ENCODE measurements at places on chromosomes 13 and 19. TPM values are rescaled to one million over a fixed set of nuclear protein-coding genes. Genes with fewer than 3 reads are reported as not detected.

- DNase-seq: no peak
- H3K27me3 ChIP-seq: no peaks in the 10 kb centered on the region
- H3K36me3 ChIP-seq: no peaks in the 10 kb centered on the region
- H3K4me1 ChIP-seq: no peaks in the 10 kb centered on the region
Observed at GRCh38 chr13:33520468-33520839, 234.9 kb upstream of the STARD13 start.

DNA sequence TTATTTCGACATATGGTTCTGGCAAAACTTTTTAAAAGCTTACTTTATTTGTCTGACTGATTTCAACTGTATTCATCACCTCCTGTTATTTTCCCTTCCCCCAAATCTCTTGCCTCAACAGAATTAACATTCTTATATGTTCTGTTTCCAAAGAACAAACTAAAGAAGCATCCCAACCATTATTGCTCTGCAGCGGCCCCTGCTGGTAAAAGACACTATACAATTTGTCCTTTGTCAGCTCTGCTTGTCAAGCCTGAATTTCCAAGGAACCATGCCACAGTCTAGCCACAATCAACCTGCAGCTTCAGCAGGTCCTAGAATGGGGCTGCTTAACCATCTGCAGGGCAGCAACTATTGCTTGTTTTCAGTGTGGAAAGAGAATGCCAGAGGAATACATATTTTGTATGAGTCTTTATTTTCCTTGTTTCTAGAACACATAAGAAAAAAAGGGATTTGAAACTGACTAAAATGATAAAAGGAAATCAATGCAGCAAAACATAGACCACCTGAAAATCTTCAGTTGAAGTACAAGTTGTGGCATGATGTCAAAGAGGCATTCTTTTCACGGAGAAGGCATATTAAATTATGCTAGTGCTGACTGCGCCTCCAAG is 845.3 kb downstream of the DIAPH3 start:
- H3K4me1 ChIP-seq: no peaks in the 10 kb centered on the region
- DNase-seq: peak; percentile 18
- no peaks in the 10 kb centered on the region for H3K36me3 ChIP-seq
- no peak overlapping the region for H3K4me3 ChIP-seq

DNA sequence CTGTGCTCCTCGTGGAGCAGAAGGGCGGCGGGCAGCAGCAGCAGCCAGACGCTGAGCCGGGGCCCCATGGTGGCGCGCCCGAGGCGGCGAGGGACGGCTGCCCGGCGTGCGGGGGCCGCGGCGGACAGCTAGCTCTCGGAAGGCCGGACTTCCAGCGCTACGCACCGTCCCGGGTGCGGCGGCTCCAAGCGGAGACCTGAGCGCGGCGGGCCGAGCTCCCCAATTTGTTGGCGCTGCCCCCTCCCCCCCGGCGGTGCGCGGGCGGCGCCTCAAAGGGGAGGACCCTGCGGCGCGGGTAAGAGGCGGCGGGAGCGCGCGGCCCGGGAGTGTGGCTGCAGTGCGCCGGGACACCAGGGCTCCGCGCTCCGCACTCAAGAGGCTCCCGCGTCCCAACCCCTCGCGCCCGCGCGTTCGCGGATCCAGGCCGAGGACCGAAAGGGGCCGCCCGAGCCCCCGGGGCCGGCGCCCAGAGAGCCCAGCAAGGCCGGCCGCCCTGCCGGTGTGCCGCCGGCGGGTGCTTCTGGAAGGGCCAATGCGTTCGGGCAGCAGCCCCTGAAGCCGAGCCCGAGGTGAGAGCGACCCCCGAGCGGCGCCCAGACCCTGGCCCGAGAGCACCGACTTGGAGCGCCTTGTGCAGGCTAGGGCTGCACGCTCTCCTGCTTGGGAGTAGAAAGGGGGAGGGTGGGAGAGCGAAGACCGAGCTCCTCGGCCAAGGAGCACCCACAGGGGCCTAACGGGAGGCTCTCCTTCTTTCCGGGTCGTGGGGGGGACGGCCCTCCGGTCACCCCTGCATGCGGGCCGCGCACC is at the start of the genes COL4A1 and COL4A2:
TSS of gene COL4A1 (minus strand) at position 198 of the 807 bp plus-strand sequence. CDS start at position 68, 130 bp downstream.
TSS of gene COL4A2 (plus strand) at position 325 of the 807 bp plus-strand sequence. CDS start 620 bp downstream, outside the sequence.
- no peaks in the 10 kb centered on the region for H3K36me3 ChIP-seq
- H3K4me1 ChIP-seq: no peaks in the 10 kb centered on the region
- H3K4me3 ChIP-seq: peak within 1 kb of the TSS; percentile 37

DNA sequence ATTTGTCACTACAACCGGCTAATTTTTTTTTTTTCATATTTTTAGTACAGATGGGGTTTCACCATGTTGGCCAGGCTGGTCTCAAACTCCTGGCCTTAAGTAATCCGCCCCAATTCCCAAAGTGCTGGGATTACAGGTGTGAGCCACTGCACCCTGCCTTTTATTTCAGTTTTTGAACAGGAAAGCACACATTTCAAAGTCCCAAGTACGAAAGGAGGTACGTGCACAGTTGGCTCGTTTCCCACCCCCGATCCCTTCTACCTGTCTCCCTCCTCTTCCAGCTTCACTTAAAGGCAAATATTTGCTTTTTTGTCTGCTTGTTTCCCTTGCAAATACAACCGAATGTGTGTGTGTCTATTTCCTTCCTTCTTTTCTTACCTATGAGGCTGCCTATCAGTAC is 30.5 kb downstream of the ZIC5 start:
- H3K27ac ChIP-seq: no peak overlapping the region
- no peak for DNase-seq
- H3K27me3 ChIP-seq: no peaks in the 10 kb centered on the region
- no peaks in the 10 kb centered on the region for H3K4me1 ChIP-seq

DNA sequence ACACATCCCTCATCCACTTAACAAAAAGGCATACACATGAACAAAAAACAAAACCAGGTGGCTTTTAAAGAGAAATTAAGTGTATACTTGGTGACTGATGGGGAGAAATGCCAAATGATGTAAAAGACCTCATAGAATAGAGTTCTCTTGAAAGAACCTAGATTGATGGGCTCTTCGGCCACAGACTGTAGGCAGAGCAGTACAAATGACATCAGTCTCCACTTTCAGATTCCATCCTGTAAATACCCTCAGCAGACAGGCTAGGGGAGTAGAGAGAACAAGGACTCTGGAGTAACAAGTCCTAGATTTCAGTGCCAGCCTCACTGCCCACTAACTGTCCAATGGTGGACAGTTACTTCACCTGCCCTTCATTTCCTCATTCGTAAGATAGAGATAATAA is 203.8 kb downstream of the MZT1 start:
- DNase-seq: no peak
- H3K27ac ChIP-seq: no peak overlapping the region
- no peaks in the 10 kb centered on the region for H3K27me3 ChIP-seq
- H3K4me3 ChIP-seq: no peak overlapping the region

DNA sequence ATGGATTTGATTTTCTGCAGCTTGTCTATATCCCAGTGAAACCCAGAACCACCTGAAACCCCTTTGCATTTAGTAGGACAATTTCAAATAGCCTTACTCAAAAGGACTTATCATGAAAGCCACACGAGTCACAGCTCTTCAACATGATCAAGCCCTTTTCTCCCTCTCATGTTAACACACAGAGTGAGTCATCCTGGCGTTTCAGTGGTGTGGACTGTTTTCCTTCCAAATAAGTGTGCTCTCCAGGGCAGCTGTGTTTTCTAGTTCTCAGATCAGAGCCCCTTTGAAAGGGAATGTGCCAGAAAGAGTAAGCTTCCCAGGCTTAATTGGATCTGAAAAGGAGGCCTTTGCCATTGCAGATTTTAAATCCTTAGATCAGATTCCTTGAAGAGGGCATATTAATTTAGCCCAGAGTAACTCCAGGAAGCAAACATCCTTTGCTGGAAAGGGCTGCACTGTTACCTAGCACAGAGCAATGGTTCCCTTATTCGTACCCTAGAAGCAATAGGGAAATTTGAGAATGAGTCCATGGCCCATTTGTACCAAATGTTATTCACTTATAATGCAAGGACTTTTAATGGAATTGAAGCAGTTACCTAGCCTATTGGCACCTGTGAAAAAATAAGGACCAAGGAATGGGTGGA is 51.3 kb downstream of the ERICH6B start:
- DNase-seq: no peak
- no peak overlapping the region for H3K4me3 ChIP-seq
- H3K36me3 ChIP-seq: no peaks in the 10 kb centered on the region
- H3K4me1 ChIP-seq: no peaks in the 10 kb centered on the region
- H3K27ac ChIP-seq: no peak overlapping the region

GRCh38 chr19:4439243-4439642 is 18.4 kb downstream of the UBXN6 start:
- no peaks in the 10 kb centered on the region for H3K4me1 ChIP-seq
- no peak overlapping the region for H3K27ac ChIP-seq
- no peaks in the 10 kb centered on the region for H3K36me3 ChIP-seq
- H3K4me3 ChIP-seq: no peak overlapping the region

DNA sequence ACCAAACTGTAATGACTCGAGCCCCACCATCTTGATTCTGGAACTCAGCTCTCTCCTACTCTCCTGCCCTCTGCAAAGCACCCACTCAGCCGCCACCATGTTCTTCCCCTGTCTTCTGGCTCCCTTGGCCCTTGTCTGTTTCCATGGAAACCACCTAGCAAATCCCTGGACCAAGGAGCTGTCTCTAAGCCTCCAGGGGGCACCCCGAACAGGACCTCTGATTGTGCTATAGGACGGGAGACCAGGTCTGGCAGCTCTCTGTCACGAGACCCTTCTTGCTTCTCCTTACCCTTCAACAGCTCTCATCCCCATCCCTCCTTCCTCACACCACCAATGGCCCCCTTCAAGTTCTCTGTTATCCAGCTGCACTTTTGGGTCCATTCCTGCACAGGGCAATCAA is 277.7 kb upstream of the ZNF507 start:
- H3K27me3 ChIP-seq: peaks cover 18% of the 10 kb centered on the region
- no peaks in the 10 kb centered on the region for H3K36me3 ChIP-seq
- H3K4me1 ChIP-seq: no peaks in the 10 kb centered on the region
- DNase-seq: no peak
- no peak overlapping the region for H3K27ac ChIP-seq
- no peak overlapping the region for H3K4me3 ChIP-seq

GRCh38 chr13:111204438-111205177 is 89.5 kb downstream of the ARHGEF7 start:
- no peaks in the 10 kb centered on the region for H3K27me3 ChIP-seq
- H3K27ac ChIP-seq: no peak overlapping the region
- no peaks in the 10 kb centered on the region for H3K36me3 ChIP-seq
- peaks cover 6% of the 10 kb centered on the region for H3K4me1 ChIP-seq
- H3K4me3 ChIP-seq: no peak overlapping the region

DNA sequence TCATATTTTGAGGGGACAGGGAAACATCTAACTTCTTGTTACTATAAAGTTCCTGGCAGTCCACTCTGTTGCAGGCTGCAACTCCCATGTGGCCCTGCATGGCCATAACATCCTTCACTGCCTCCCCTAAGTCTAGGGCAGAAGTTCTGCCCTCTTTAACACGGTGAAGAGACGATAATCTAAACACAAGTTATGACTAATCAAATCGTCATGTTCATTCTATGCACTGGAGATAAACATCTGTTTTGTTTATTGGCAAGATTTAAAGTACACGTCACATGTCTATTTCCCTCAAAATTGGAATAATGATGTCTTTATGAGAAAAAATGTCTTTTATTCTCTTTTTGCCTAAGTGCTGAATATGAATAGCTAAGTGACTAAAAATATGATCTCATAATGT is 1629.4 kb downstream of the PCDH9 start:
- H3K36me3 ChIP-seq: no peaks in the 10 kb centered on the region
- no peak for DNase-seq
- H3K27me3 ChIP-seq: no peaks in the 10 kb centered on the region
- no peak overlapping the region for H3K27ac ChIP-seq
- no peak overlapping the region for H3K4me3 ChIP-seq

DNA sequence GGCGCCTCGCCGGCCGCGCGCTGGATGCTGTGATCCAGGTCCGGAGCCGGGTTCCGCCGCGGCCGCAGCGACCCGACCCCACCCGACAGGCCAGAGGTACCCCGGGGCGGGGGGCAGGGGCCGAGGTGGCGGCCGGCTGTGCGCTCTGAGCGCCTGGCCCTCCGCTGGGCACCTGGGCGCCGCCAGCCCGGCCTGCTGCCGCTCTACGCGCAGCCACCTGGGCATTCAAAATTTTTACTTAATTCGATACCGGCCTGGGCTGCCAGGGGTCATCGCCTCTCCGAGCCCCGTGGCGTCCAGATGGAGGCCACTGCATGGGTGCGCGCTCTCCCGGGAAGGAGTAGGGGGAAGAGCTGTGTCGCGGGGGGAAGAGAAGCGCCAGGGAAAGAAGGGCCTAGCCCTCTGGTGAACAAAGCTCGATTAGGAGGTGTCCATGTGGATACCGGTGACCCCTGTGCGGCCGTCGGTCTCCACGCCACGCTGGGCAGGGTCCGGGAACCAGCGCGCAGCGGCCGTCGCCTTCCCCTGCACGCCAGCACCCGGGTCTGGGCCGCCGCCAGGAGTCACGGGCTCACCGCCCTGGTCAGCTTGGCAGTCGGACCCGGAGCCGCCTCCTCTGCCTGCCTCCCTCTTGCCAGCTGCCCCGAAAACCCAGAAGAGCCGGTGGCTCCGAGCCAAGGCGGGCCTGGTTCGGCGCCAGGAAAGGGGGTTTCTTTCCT is 666 bp downstream of the BIVM start:
- no peaks in the 10 kb centered on the region for H3K27me3 ChIP-seq
- no peak for DNase-seq
- no peaks in the 10 kb centered on the region for H3K4me1 ChIP-seq

DNA sequence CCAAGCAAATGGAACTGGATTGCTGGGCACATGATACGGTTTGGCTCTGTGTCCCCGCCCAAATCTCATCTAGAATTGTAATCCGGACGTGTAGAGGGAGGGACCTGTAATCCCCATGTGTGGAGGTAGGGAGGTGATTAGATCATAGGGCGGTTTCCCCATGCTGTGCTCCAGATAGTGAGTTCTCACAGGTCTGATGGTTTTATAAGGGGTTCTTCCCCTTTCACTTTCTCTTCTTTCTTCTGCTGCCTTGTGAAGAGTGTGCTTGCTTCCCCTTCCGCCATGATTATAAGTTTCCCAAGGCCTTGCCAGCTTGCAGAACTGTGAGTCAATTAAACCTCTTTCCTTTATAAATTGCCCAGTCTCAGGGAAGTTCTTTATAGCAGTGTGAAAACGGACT is 32.6 kb upstream of the MTIF3 start:
- no peaks in the 10 kb centered on the region for H3K27me3 ChIP-seq
- H3K36me3 ChIP-seq: no peaks in the 10 kb centered on the region
- no peak overlapping the region for H3K27ac ChIP-seq
- no peak overlapping the region for H3K4me3 ChIP-seq
- DNase-seq: no peak

- H3K27me3 ChIP-seq: no peaks in the 10 kb centered on the region
- H3K4me3 ChIP-seq: no peak overlapping the region
- no peak for DNase-seq
- H3K4me1 ChIP-seq: no peaks in the 10 kb centered on the region
Observed at GRCh38 chr13:107144432-107144831, 576.5 kb upstream of the ARGLU1 start.

DNA sequence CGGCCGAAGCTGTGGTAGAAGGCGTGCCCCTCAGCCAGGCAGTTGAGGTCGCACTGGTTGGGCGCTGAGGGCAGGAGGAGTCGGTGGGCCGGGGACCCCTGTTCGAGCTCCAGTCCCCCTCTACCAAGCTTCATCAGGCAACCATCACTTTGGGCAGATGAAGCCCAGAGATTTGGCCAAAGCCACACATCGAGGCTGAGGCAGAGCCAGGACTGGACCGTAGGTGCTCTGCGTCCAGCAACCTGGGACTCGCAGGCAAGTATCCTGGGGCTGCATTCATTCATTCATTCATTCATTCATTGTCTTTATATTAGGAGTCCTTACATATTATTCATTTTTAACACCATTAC is 4.3 kb downstream of the ADAMTSL5 start:
- peaks cover 2% of the 10 kb centered on the region for H3K36me3 ChIP-seq
- H3K4me1 ChIP-seq: no peaks in the 10 kb centered on the region
- H3K27ac ChIP-seq: no peak overlapping the region
- H3K27me3 ChIP-seq: no peaks in the 10 kb centered on the region
- no peak overlapping the region for H3K4me3 ChIP-seq
- no peak for DNase-seq

Gene KLK6
- not detected for total RNA-seq

Gene IFNL1
- 0.57 TPM for total RNA-seq

Gene ATXN8OS
- total RNA-seq: not detected

All from Panc1 (cell line).